ENCODE measurements at places on chromosomes 3 and 15.

GRCh38 chr3:1251282-1252060, 158.6 kb downstream of the CNTN6 start:
- no peak for DNase-seq

DNA sequence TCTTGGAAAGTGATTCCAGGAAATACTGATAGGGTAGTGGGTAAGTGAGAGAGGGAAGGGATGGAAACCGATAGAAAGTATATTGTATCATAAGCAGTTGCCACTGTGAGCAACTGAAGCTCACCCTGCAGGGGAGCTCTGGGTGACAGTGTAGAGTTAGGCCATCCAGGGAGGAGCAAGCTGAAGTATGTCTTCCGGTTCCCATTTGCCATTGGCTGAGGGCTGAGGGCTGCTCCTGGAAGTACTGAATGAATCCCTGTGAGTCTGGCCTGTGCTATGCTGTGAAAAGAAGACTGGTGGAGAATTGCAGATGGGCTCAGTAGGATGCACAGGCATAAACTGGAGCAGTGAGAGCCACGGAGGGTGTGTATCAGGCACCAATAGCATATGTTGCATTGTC, 348.3 kb downstream of the MFSD1 start:
- no peak for DNase-seq

GRCh38 chr15:81072551-81072950, 61.5 kb upstream of the CFAP161 start:
- no peak for DNase-seq

DNA sequence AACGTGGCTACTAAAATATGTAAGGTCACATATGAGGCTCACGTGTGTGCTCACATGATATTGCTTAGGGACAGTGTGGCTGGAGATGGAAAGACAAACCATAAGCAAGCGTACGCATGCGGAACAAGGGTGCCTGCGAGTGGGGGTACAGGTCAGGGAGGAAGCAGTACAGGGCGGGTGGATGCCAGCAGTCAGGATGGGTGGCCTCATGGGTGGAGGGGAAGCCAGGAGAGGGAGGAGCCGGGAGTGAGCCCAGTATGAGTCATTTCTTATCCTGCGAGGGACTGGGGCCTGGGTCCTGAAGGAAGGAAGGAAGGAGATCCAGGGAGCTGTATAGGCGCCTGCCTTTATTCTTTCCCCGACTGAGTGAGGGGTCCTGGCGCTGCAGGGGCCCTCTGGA, 42.0 kb upstream of the CGNL1 start:
- no peak for DNase-seq

GRCh38 chr3:15305359-15305844, 27.0 kb downstream of the SH3BP5 start:
- no peak for DNase-seq

- DNase-seq: no peak
Measured at GRCh38 chr3:22122567-22122966, 371.6 kb upstream of the ZNF385D start.

DNA sequence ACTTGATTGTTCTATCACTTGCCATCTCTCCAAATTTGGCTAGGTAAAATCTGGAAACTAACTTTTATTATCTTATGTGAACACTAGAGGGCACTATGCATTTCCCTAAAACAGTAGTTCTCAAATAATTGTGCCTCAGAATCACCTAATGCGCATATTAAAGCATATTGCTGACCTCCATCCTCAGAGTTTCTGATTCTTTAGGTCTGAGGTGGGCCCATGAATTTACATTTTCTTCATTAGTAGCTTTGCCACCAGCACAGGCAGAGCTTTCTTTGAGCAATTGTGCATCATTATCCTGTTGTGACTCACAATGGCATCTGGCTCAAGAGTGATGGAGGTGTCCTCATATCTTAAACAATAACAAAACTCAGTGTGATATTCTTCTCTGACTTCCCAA, 17.5 kb upstream of the BCHE start:
- DNase-seq: no peak

GRCh38 chr3:188286087-188286513, 132.1 kb downstream of the LPP start:
- no peak for DNase-seq

DNA sequence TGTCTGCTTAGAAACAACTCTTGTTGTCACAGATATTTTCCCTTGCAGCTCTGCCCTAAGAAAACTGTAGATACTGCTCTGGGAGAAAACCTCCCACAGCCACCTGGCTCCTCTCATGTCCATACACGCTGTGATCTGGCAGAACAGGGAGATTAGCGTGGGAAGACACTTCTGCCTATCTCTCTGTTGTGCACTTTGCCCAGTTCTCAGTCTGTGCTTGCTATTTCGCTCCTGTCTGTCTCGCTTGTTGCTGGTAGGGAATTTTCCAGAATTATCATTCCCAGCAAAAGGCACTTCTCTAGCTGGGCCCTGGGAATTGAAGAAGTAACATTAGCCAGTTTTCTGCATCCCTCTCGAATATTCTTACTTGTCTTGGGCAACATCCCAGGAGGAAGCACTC, 8.1 kb upstream of the GATM start:
- DNase-seq: no peak

- no peak for DNase-seq
Measured at GRCh38 chr3:163657088-163657487, 1421.2 kb downstream of the SI start.

DNA sequence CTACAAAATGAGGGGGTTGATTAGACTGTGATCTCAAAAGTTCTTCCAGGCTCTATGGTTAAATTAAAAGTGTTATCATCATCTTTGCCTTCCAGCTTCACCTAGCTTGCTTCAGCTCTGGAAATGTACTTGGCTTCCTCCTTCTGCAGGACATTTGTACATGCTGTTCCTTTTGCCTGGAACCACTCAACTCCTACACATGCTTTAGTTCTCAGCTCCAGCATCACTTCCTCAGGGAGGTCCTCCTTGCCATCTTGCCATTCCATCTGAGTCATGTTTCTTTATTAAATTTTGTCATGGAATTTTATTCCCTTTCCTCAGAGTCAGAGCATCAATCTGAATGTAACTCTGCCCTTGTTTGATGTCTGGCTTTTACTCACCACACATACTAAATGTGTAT, 158.6 kb upstream of the FEZF2 start:
- DNase-seq: no peak

DNA sequence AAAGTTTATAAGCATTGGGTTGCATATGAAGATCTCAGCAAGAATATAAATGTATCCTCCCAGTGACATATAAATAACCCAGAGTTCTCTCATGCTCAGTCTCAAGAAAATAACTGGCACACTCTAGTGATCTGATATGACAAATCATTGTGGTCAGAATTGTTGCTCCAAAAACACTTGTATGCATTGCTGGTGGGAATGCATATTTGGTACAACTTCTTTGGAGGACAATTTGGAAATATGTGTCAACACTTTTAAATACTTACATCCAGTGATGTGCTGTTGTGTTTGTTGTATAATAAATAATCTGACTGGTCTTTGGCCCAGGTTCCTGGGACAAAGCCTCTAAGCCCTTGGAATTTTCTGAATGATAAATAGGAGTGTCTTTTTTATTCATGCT, 66.7 kb upstream of the STT3B start:
- no peak for DNase-seq

- no peak for DNase-seq
Measured at GRCh38 chr15:58282060-58282708, 144.0 kb downstream of the AQP9 start.

- DNase-seq: no peak
Measured at GRCh38 chr3:58292866-58293265, 13.2 kb upstream of the RPP14 start.

GRCh38 chr3:2599471-2599870, 500.8 kb downstream of the CNTN4 start:
- no peak for DNase-seq

- no peak for DNase-seq
Measured at GRCh38 chr15:38036790-38037338, 102.4 kb downstream of the TMCO5A start.

DNA sequence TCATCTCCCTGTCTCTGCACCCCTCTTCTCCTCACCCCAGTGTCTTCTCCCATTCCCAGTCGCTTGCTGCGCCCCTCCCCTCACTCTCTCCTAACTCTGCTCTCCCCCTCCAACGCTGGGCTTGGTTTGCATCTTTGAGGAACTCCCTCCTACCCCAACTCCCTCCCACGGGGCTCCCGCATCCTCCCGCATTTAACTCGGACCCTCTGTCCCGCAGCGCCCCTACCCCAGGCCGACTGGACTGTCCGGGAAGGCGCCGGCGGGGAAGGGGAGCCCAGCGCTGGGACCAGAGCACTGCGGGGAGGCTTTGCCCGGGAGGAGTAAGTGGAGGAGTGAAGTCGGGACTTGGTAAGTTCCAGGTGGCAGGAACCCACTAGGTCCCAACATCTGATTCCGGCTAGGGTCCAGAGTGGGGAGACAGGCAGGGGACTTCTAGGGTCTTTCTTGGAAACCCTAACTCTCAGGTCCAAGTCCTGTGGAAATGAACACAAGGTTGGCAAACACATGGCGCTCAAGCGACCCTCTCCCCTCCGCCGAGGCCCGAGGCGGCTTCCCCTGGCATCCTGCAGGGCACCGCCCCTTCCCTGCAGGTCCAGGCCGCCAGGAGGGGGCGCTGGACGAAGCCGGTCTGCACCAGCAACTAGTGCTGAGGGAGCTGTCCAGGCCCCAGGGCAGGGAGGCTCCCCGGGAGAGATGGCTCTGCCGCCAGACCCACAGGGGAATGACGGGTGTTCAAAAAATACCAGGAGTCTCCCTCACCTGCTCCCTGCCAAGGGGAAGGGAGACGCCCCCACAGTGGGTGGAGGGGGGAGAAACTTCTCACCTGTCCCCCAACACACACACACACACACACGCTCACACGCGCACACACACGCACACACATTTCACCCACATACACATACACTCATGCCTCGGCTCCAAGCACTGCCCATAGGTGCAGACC, 53.2 kb downstream of the LHFPL4 start:
- DNase-seq: peak; percentile 55

DNA sequence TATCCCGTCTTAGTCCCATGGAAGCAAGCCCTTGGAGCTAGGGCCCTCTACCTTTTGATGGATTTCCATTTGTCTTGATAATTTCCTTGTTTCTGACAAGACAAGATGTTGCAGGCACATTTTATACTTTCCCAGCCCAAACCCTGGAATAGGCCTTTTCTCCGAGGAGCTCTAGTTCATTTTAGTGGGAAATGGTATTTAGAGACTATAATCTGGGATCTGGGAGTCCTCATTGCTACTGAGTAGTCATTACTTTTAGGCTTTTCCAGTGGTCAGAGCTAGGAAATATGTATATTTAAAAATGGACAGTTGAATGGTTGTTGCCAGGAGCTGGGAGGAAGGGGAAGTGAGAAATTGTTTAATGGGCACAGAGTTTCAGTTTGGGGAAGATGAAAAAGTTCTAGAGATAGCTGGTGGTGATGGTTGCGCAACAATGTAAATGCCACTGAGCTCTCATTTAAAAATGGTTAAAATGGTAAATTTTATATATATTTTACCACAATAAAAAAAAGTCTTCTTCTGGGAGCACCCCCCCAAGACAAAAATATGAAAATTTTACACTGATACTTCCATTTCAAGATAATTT, 31.6 kb downstream of the MLH1 start:
- no peak for DNase-seq

DNA sequence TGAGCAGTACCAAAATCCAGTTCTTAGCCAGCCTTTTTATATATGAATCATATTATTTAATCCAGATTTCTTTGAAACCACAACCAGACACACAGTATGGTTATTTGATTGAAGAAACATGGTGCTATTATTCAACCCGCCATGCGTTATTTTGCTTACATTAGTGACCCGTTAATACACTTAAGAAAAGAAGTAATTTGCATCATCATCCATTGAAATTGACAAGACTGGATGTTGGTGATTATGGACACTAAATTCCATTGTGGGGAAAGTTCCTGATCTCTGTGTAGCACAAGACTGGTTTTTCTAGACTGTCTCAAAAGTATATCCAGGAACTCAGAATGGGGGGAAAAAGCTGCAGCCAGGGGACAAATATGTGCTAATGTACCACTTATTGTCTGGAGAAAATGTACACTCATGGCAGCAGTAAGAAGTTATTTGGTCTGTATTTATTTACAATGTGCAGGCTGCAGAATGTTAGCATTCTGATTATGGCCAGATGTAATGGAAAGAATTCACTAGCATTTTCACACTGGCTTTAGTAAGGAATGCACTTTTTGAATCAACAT, 80.3 kb downstream of the FILIP1L start:
- DNase-seq: no peak

GRCh38 chr15:65421360-65422215, 1.2 kb downstream of the IGDCC4 start:
- no peak for DNase-seq

- DNase-seq: no peak
Measured at GRCh38 chr3:177887475-177887874, 648.8 kb upstream of the KCNMB2 start.

GRCh38 chr3:112405845-112406244, 72.9 kb downstream of the CD200 start:
- no peak for DNase-seq

DNA sequence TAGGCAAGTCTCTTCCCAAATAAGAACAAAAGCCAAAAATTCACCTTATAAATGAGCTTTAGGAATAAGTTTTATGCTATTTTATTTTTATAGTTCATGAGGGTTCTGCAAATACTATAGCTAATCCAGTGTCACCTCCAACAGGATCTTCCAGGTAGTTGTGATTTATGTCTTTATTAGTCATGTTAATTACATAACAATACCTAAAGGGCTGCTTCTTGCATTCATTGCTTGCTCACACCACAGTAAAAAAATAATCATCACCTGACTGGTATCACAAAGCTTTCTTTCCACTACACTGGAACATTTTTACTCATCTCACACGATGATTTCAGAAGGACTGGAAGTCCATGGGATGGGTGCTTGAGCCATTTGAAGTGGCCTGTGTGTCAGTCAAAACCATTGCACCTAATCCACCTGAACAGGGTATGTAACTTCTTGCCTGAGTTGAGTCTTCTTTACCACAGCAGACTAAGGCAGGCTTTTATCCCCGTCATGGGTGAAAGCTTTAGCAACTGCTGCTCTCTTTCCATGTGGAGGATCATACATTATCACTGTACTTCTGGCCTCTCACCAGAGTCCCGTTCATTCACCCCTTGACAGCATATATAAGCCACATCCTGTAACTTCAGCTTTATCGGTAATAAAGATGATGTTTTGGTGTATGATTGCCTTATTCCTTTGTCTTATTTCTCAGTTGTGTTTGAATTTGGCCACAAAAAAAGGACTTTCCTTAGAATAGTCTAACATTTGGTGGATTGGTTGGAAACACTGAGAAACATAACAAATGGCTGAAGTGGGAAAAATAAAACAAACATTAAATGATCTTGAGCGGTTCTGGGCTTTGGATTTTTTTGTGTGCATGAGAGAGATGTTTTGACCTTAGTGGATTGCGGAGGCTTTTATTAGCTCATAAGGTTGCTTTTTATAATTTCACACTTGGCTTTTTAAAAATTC, 382.6 kb upstream of the THBS1 start:
- no peak for DNase-seq

GRCh38 chr15:89905846-89906378, 6.8 kb downstream of the ARPIN start:
- no peak for DNase-seq

All from T-helper 9 cell (primary cell).